ENCODE measurements at places on chromosomes 16 and 17. TPM values are rescaled to one million over a fixed set of nuclear protein-coding genes. Genes with fewer than 3 reads are reported as not detected.

KPNB1 gene
- total RNA-seq = 306 TPM

TBC1D26 gene
- 0.28 TPM for total RNA-seq

FBXL19 gene
- total RNA-seq = 19.4 TPM

CHST6 gene
- total RNA-seq = 7.1 TPM

CD300E gene
- not detected for total RNA-seq

KRT9 gene
- not detected for total RNA-seq

CCL1 gene
- not detected for total RNA-seq

NPIPB6 gene
- 3.4 TPM for total RNA-seq

MPRIP gene
- 352 TPM for total RNA-seq

AANAT gene
- not detected for total RNA-seq

TP53TG3B gene
- total RNA-seq = not detected

AKAP10 gene
- 30.5 TPM for total RNA-seq

VAC14 gene
- total RNA-seq = 37.9 TPM

LPO gene
- total RNA-seq = not detected

DOK4 gene
- total RNA-seq = 28.5 TPM

WBP2 gene
- 45.0 TPM for total RNA-seq

KRT28 gene
- not detected for total RNA-seq

KRTAP9-2 gene
- total RNA-seq = not detected

PYY gene
- total RNA-seq = not detected

ACSM2A gene
- total RNA-seq = not detected

KRT17 gene
- total RNA-seq = 183 TPM

ARHGDIG gene
- total RNA-seq = 3.7 TPM

PDILT gene
- total RNA-seq = not detected

WNK4 gene
- 0.32 TPM for total RNA-seq

TCAP gene
- 0.64 TPM for total RNA-seq

FBXW10B gene
- 1.1 TPM for total RNA-seq

NPIPA2 gene
- total RNA-seq = 11.5 TPM

CA7 gene
- total RNA-seq = not detected

IL21R gene
- 2.2 TPM for total RNA-seq

NPW gene
- 2.5 TPM for total RNA-seq

GDPD3 gene
- 3.2 TPM for total RNA-seq

CES3 gene
- total RNA-seq = 0.13 TPM

SDK2 gene
- total RNA-seq = 38.5 TPM

ZNF594 gene
- 8.5 TPM for total RNA-seq

CHST5 gene
- total RNA-seq = 0.17 TPM

EVPL gene
- total RNA-seq = not detected

ZNF75A gene
- 21.6 TPM for total RNA-seq

BICDL2 gene
- not detected for total RNA-seq

SAMD14 gene
- 29.4 TPM for total RNA-seq

CACNG5 gene
- not detected for total RNA-seq

SPIRE2 gene
- 3.2 TPM for total RNA-seq

ABCA6 gene
- total RNA-seq = 0.30 TPM

FLYWCH2 gene
- 34.7 TPM for total RNA-seq

TBL3 gene
- 20.9 TPM for total RNA-seq

CENPV gene
- total RNA-seq = 12.3 TPM

FADS6 gene
- not detected for total RNA-seq

TIMP2 gene
- 535 TPM for total RNA-seq

Data from chondrocyte (in vitro differentiated cells).